Spleen (tissue), 13 donors: ENCODE measurements at places on chromosomes 4 and X.

DNA sequence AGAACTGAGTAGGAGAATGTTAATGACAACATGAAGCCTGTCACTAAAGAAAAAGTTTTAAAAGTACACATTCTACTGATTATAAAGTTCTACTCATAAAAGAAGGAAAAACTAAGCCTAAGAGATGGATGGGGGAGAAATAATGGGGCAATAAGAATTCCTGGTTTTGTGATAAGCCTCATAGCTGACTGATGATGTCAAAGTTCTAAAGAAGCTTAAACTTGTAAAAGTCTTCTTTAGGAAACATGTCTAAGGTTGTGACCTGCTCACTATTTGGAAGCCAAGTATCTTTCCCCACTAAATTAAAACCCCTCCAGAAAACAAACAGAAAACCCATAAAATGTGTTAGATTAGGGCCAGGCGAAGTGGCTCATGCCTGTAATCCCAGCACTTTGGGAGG is 232.9 kb upstream of the GIMD1 start:
- DNase-seq = no peak

DNA sequence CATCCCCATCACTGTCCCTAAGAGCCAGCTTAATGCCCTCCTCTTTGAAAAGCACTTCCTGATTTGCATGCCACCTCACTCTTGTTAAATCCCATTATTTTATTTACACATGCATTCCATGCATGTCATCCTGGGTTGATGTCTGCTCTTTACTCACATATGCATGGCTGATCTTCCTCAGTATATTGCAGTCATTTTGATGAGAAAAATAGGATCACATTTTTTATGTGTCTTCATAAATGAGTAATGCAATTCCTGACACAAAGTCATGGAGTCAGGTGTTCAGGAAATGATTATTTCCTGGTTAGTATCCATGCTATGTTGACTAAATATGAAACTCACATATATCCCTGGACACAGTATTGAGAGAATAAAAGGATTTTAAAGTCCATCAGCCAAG is 204.7 kb downstream of the SLIT2 start:
- no peak for DNase-seq

DNA sequence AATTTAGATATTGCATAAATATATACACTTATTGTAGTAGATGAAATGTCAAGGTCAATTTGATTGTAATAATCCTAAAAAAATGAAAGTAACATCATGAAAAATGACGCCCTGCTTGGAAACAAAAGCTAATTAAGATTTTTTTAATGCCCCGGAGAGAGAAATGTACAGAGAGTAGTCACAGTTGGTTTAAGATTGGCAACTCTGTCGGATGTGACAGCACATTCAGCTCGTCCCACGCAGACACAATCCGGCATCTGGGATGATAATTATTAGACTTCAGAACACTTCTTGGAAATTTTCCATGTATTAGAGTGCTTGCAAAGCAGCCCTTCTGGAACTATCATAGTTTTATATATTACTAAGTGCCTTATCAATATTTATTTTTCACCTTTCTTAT is 478.0 kb downstream of the PDHA2 start:
- DNase-seq = no peak

DNA sequence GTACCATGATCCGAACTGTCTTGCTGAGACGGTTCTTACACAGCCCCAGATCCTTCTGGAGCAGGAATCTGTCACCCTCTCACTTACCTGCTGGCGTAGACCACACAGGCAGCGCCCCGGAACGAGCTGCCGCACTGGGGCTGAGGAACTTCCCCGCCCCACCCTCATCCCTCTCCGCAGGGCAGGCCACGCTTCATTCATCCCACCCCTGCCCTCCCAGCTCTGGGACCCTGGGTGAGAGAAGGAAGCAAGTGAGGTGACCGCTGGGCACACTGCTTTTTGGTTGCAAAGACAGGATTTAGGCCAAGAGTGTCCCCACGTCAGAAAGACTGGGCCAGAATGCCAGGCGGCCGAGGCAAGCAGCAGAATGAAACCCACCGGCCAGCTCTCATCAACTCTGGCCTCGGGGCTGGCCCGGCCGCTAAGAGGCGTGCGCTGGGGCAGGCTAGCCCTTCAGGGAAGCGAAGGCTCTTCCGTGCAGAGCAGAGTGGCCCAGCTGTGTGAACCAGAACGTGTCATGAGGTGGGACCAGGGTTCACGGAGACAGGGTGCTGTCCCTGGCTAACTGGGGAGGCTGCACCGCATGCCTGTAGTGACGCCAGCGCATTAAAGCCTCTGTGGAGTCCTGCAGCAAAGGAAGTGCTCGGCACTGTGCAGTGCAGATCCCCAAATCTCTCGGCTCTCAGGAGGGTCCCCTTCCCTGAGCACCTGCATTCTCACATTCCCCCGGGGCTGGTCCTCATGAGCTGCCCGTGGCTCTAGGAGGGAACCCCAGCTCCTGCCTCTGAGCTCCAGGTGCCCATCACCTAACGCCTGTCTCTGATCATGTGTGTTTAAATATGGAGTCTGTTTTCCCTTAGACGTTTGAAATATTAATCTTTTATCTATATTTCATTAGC is 6.4 kb downstream of the LRPAP1 start:
- peak; percentile 69 for DNase-seq

GRCh38 chrX:67619253-67619652 is 75.4 kb downstream of the AR start:
- no peak for DNase-seq

DNA sequence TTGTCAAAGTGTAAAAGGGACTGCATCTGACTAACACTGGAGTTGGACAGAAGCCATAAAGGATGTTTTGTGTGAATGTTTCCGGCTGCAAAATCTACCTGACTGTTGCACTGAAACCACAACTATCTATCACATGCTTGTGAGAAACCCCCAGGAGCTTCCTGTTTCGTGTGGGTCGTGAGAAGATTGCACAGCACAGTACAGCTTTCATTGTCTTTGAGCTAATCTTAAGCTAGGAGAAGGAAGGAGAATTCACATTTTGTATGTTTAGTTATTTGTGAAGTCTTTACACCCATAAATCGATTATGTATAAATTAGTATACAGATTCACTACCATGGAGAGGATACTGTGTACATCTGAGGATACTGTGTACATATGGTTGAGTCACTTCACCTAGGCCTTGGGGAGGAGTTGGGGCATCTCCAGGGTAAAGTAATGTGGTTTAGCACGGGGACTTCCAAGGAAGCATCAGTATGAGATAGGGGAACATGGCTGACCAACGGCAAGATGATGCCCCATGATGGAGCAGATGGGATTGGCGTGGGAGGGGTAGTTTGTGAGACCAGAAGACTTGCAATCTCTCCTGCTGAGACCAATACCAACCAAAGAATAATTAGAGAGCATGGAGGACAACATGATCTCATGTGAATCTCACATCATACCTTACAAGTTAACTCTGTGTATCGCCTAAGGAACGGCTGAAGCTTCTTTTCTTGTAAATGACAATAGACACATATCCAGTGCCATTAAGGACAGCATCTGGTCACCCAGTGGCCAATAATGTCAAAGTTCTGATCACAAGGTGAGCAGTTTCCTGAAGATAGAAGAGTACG is 43.1 kb upstream of the FAM9C start:
- no peak for DNase-seq
